NCI-H774 (cell line): ENCODE measurements at places on chromosomes 6 and 20.

DNA sequence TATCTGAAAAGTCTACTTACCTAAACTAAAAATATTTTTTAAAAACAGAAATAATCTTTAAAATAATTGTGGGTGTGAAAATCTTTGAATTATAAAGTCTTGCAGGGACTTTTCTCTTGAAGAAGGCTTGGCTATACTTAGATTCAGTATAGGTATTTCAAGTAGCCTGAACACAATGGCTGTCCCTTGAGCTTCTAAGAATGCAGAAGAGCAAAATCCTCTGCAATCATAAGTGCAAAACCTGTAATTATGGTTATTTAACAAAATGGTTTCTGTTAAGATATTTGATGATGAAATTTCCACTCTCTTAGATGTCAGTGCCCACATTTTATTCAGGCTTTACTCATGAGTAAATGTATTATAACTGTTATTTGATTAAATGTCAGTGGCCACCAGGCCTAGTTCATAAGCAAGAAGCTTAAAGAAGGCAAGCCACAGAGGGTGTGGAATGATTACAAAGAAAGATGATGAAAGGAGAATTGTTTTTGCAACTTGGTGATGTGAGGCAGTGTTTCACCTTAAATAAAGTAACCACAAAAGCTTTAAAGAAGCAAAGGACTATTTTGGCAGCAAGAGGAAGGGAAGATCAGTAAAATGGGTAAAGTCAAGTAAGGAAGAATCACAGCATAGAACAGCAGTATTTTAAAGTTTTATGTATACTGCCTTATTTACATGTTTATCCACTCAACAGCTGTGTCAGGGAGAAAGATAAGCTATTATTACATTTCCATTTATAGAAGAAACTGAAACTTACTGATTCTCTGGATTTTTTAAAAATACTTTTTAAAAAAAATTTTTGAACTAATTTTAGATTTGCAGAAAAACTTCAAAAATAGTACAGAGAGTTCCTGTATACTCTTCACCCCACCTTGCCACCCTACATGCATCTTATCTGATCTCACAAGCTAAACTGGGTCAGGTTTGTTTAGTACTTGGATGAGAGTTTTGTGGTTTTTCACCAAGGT is 351.2 kb upstream of the RUNX2 start:
- no peak for DNase-seq

GRCh38 chr6:8825726-8826125 is 390.4 kb upstream of the SLC35B3 start:
- no peak for DNase-seq

GRCh38 chr6:8434727-8435092 is 635 bp downstream of the SLC35B3 start:
- no peak for DNase-seq

DNA sequence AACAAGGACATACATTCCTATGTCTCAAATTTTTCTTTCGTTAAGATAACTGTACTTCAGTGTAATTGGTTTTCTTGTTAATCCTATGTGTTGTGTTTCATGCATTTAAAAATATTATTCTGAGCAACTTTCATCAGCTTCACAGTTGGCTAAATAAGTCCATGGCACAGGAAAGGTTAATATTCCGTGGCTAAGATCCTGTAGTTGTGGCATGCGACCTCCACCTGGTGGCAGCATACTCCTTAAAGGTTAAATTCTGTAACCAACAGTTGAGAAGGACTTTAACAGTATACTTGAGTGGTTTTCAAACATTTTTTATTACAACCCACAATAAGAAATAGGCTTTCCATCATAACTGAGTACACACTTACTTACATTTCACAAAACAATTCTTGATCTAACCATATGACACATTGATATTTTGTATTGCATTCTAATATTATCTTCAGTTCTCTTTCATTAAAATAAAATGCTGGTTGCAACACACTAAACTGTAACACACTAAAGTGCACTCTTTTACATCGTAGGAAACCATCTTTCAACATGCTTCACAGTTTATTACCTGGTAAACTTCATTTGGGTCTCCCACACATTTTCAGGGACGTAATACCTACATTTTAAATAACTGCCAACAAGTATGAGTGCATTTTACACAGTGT is 118.3 kb downstream of the SLX4IP start:
- peak; percentile 33 for DNase-seq

DNA sequence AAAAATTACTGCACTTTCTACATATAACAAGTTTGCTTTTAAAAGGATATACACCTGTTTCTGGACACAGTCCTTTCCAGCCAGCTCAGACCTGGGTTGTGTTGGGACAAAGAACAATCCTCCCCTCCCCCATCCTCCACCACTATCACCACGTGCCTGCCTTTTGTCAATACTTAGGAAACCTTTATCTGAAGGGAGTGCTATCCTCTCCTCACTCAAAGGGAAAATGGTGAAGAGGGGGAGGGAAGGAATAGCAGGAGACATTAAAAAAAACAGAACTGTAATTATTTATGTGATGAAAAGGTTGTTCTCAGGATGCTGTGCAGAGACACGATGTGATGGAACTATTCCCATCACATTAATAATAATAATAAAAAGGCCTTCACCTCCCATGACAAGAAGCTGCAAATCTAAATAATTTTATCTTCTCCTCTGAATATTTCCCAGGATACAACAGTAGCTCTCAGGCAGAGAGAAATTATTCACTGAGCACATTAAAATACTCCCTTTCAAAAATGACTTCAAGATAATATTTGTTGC is 105.5 kb downstream of the NRSN1 start:
- DNase-seq: no peak

- no peak for DNase-seq
Observed at GRCh38 chr6:127864701-127865100, 36.2 kb downstream of the THEMIS start.

DNA sequence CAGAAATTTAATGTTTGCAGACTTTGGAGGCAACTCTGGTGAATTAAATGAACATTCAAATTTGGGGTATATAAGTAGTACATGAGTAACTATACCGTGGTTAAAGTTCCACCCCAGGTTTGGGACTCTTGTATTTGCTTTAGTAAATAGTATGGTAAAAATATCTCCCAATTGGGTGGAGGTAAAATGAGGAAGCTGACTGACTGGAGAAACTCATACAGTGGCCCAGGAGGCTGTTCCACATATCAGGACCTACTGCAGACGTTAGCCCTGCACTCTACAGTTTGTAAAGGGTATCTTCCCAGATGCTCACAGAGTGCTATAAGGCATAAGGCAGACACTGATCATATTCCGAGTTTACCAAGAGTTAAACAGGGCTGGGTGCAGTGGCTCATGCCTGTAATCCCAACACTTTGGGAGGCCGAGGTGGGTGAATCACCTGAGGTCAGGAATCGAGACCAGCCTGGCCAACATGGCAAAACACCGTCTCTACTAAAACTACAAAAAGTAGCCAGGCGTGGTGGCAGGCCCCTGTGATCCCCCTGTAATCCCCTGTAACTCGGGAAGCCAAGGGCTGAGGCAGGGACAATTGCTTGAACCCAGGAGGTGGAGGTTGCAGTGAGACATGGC is 53.7 kb downstream of the CPXM1 start:
- DNase-seq: no peak

GRCh38 chr6:18752278-18753068 is 365.3 kb downstream of the RNF144B start:
- no peak for DNase-seq
